Kidney capillary endothelial cell (primary cell): ENCODE measurements at places on chromosomes 4 and X.

DNA sequence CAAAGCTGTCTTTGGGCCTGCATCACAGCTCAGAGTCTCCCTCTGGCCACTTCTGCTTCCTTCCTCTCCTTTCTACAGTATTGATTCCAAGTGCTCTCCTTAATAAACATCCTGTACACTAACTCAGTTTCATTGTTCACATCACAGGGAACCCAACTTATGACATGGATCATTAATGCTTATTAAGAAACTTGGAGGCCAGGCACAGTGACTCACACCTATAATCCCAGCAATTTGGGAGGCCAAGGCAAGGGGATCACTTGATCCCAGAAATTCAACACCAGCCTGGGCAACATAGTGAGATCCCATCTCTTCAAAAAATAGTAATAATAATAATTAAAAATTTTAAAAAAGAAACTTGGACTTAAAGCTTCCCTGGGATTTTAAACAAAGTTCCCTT lies 89.2 kb upstream of the EFHC2 start:
- DNase-seq: no peak

- no peak for DNase-seq
Measured at GRCh38 chr4:37661772-37662171, 24.4 kb downstream of the RELL1 start.

- no peak for DNase-seq
Measured at GRCh38 chr4:128516301-128516969, 228.8 kb upstream of the PGRMC2 start.

- DNase-seq: no peak
Measured at GRCh38 chr4:8745005-8745790, 126.4 kb downstream of the HMX1 start.

DNA sequence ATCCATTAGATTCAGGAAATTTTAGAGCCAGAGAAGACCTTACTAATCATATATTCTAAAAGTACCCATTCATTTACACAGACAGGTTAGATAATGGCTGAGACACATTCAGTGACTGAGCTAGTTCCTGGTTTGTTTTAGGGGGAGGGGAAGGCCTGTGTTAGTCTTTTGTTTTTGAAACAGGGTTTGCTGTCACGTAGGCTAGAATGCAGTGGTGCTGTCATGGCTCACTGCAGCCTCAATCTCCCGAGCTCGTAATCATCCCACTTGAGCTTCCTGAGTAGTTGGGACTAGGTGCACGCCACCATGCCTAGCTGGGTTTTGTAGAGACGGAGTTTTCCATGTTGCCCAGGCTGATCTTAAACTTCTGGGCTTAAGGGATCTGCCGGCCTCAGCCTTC lies 10.1 kb downstream of the RBPJ start:
- DNase-seq: no peak

GRCh38 chr4:99013402-99013843 lies 17.9 kb downstream of the METAP1 start:
- DNase-seq: no peak
